ENCODE measurements at places on chromosomes 12 and 14.

DNA sequence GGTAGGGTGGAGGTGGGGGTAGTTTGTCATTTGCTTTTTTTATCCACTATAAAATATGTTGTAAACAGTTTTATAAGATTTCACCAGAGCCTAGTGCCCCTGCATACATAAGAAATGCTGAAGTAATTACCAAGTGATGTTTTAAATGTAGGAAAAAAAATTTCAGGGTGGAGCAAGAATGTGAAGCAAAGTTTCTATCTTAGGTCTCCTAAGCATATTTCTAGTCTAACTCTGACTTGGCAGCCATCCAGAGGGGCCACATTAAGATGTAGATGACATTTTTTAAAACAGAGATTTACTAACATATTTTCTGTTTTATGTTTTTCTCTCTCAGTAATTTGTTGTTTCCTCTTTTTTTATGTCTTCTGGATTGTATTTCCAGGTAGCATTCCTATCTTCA is 15.8 kb upstream of the KRAS start:
- no peak for DNase-seq

DNA sequence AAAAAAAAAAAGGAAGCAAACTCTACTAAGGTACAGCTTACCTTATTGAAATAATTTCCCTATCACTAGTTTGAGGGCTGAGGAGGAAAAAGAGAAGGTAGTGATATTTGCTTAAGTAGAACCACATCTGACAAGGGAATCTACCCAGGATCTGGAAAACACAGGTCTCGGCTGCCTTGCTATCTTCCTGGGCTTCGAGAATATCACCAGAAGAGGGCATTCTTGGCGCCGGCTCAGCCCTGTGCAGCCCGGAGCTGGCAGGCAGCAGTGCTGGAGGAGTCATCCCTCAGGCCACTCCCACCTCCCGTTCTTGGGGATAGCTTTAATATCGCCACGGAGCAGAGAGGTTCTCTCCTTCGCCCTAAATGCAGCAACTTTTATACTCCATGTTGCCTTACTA is 1181.2 kb downstream of the VRK1 start:
- peak; percentile 17 for DNase-seq

DNA sequence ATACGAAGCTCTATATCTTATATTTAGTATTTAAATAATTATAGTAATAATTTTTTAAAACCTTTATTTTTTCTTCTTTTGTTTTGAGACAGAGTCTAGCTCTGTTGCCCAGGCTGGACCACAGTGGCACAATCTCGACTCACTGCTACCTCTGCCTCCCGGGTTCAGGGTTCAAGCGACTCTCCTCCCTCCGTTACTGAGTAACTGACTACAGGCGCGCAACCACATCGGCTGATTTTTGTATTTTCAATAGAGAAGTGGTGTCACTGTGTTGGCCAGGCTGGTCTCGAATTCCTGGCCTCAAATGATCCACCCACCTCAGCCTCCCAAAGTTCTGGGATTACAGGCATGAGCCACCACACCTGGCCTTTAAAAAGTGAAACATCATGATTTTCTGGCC is 13.0 kb upstream of the WNK1 start:
- DNase-seq, result no peak

- no peak for DNase-seq
Measured at GRCh38 chr14:61491224-61491623, 169.8 kb downstream of the PRKCH start.

- DNase-seq, result no peak
Measured at GRCh38 chr14:69711065-69711464, 55.9 kb upstream of the SRSF5 start.

GRCh38 chr12:484096-484495 is 24.4 kb downstream of the B4GALNT3 start:
- no peak for DNase-seq

- no peak for DNase-seq
Measured at GRCh38 chr12:1808798-1809480, 11.4 kb upstream of the LRTM2 start.

DNA sequence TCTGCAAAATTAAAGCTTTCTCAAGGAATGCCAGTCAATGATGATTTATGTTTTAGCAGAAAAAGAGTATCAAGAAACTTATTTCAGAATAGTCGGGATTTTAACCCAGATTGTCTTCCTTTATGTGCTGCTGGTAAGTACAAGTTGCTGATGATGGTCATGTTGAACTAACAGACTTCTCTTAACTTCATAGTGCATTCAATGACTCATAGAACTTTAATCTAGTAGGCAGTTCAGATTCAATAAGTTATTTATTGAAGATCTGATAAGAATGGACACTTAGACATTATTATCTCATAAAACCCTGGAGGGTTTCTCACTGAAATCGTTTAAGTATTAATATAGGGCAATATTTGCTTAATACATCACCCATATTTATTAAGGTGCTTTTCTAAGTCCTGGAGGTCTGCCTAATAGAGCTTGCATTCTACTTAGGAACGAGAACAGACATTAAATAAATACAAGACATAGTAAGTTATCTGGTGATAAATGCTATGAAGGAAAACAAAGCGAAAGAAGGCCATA is 33.8 kb downstream of the TOGARAM1 start:
- no peak for DNase-seq

DNA sequence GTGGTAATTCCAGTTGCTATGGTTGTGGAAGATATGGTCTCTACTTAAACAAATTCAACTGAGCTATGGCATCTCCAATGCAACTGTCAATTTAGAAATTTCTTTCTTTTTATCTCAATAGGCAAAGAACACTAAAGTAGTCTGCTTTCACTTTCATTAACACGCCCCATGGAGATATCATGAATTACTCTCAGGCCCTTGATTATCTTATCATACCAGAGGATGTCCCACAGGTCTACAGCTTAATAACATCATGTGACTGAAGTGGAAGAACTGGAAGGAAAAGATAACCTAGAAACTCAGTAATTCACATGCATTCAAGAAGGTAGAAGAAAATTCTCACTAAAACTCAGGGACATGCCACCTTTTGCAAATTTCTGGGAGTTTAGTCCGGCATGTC is 114.3 kb downstream of the FLRT2 start:
- DNase-seq, result no peak

GRCh38 chr14:53273671-53274072 is 120.5 kb upstream of the DDHD1 start:
- DNase-seq, result no peak

DNA sequence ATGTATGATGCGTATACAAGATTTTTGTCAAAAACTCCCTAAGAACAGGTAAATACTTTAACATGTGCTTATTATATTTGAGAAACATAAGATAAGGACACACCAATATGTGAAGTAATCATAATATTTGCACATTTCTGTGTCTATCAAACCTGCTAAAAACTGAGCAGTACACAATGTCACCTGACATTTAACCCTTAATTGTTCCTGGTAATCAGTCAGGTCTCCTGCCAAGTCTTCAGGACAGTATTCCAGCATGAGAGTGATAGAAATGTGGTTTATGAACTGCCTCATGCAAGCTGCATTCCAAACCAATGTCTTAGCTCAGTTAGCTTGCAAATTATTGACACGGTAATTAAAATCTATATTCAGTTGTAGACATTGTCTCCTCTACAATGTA is 4.2 kb downstream of the SOX5 start:
- no peak for DNase-seq

- no peak for DNase-seq
Measured at GRCh38 chr12:131438881-131439280, 272.0 kb upstream of the SFSWAP start.

GRCh38 chr12:79413796-79414195 is 277.0 kb downstream of the PAWR start:
- no peak for DNase-seq

DNA sequence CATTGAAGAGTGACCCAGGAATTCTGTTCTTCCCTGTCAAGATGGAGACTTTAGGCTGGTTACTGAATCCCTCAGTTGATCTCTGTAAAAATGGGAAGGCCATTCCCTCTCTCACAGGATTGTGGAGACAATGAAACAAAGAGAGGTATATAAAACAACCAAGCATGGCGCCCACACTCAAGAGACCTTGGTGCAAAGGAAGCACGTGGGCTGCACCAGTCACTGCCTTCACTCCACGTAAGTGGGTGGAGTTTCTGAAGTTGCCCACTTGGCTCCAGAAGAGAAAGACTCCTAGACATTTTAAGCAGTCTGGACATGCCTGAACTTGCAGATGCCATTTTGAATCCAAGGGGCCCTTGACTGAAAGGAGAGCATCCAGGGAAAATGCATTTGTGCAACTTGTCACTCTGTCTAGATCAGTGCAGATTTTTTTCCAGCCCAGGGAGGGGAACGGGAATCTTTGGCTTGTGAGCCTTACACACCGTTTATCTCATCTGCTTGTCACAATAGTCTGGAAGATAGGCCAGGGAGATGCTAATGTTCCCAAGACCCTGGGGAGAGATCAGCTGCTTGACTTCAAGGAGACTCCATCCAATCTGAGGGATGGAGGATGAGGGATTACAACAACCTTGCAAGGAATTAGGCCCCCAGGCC is 96.9 kb upstream of the TBX3 start:
- DNase-seq, result no peak

DNA sequence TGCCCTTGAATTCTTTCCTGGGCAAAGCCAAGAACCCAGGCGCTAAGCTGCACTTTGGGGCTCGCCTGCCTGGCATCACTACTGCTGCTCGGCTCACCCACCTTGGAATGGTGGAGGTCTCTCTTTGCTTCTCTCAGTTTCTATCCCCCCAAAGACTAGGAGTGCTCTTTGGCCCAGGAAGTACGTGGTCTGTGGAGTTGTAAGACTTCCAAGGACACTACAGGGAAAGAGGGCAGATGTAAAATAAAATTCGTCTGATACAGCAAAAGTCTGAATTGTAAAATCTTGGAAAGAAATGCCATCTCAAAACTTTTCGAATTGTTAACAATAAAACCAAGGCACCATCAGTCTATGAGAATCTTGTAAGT is 52.5 kb upstream of the MAP1LC3B2 start:
- no peak for DNase-seq

GRCh38 chr14:102863381-102863780 is 59.1 kb upstream of the AMN start:
- DNase-seq, result no peak

- no peak for DNase-seq
Measured at GRCh38 chr12:56629459-56630179, 507 bp downstream of the BAZ2A start.

GRCh38 chr12:102769323-102769916 is 147.6 kb downstream of the PAH start:
- DNase-seq, result peak; percentile 39

- DNase-seq, result no peak
Measured at GRCh38 chr14:84976805-84977204, 553.1 kb upstream of the FLRT2 start.

DNA sequence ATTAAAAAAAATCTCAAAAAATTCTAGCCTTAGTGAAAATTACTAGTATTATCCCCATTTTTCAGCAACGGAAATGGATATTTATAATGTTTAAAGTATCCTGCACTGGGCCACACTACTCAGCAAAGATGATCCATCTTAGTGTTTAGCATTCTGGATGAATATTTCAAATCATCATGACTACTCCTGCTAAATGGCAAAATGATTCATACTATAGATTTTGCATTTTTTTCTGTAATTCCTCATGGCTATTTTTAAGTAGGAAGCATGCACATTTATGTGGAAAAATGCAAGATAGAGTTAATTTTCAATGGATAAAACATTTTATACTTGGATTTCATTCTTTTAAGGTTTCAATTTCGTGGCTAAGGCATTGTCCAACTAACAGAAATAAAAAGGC is 59.6 kb downstream of the LRFN5 start:
- DNase-seq, result no peak

- no peak for DNase-seq
Measured at GRCh38 chr12:124231980-124232653, 62.8 kb upstream of the RFLNA start.

DNA sequence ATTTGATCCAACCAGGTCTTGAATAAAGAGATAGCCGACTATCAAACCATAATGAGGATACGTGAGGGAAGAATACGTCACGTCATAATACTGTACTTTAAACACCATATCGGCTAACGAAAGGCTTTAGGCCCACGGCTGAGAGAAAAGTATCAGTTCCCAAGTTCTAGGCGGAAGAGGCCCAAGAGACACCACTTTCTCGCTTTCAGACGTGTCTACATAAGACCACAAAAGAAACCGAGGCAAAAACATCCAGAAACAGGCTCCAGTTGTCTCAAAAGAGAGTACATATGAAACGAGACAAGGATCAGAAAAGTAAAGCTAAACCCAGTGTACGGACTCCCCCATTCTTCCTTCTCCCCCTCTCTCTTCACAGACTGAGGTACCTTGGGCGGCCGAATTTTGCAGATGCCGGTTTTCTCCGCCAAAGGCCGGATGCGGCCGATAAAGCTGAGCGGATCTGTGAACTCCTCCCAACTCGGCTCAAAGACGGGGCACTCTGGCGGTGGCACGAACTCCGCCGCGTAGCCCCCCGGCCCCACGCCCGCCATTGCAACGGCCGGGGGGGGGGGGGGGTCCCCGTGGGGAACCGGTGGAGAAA is 479 bp downstream of the KDM5A start:
- no peak for DNase-seq

GRCh38 chr12:55142669-55143565 is 16.7 kb downstream of the OR9K2 start:
- DNase-seq, result peak; percentile 6

DNA sequence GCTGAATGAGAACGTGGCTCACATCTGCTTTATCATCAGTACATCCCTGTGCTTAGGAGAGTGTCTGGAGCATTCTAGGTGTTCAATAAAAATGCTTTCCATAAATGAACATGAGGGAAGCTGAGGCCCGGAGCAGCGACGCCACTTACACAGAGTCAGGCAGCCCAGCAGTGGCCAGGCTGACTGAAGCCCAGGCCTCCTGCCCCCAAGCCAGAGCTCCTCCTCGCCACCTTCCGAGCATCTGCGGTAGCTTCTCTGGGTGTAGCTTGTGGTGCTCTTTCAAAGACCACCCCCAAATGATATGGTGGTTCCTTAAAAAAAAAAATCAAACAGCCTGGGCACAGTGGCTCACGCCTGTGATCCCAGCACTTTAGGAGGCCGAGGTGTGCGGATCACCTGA is 88.8 kb downstream of the FBXL14 start:
- no peak for DNase-seq

DNA sequence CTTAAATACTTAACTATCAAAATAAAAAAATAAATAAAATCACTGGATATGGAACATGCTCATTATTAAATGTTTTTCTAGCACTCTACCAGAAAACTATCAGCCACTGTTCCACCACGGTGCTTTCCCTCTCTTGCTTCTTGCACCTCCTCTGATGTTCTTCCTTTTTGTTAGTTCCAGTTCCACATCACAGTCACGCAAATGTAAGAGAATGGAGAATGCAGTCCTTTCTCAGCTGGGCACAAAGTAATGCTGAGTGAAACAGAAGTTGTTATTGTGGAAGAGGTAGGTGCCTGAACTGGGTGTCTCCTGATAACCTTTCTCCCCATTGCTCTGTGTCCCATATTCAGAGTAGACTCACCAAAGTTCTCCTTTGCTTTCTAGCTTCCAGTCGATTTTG is 1116.9 kb upstream of the TMEM132C start:
- no peak for DNase-seq

DNA sequence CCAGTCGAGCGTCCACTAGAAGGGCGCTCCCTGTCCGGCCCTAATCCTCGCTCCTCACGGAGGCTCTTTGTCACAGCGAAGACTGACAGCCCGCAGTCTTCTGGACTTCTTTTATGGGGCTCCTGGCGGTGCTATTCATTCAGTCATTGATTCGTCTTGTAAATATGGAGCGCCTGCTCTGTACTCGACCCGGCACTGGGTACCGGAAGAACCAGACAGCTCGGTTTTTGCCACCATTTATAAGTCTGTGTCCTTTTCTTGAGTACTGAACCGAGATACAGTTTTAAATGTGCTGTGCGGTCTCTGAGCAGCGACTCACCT is 570 bp downstream of the DMAC2L start:
- DNase-seq, result no peak
